ENCODE measurements at places on chromosomes 16 and 17. TPM values are rescaled to one million over a fixed set of nuclear protein-coding genes. Genes with fewer than 3 reads are reported as not detected.

The PLD6 gene
- 1.9 TPM for total RNA-seq

The GSG1L2 gene
- not detected for total RNA-seq

The SEPTIN12 gene
- total RNA-seq, result not detected

The C17orf50 gene
- total RNA-seq, result not detected

The GPR139 gene
- total RNA-seq, result not detected

The WNT9B gene
- total RNA-seq, result not detected

The PITPNM3 gene
- 0.26 TPM for total RNA-seq

The AP1G1 gene
- 42.6 TPM for total RNA-seq

The IL32 gene
- total RNA-seq, result 2.7 TPM

The SLC52A1 gene
- 0.32 TPM for total RNA-seq

The CLDN7 gene
- 4.2 TPM for total RNA-seq

The TBC1D3G gene
- not detected for total RNA-seq

The ADAM11 gene
- total RNA-seq, result 0.32 TPM

The P2RX5 gene
- total RNA-seq, result 0.43 TPM

The RSKR gene
- 2.0 TPM for total RNA-seq

The PYY gene
- not detected for total RNA-seq

The TBC1D3C gene
- total RNA-seq, result not detected

The DPEP3 gene
- total RNA-seq, result not detected

The CES5A gene
- not detected for total RNA-seq

The HSD17B1 gene
- 5.7 TPM for total RNA-seq

The UTS2R gene
- not detected for total RNA-seq

The PRSS27 gene
- 1.1 TPM for total RNA-seq

The GPR142 gene
- total RNA-seq, result not detected

The TEX14 gene
- total RNA-seq, result under 0.01 TPM

The KRTAP17-1 gene
- not detected for total RNA-seq

The MMP15 gene
- total RNA-seq, result 1.2 TPM

The HOXB5 gene
- total RNA-seq, result 0.09 TPM

The ITGAL gene
- total RNA-seq, result not detected

The FBXO39 gene
- 0.09 TPM for total RNA-seq

The DRG2 gene
- 26.0 TPM for total RNA-seq

The ZSCAN10 gene
- total RNA-seq, result not detected
